Osteocyte (in vitro differentiated cells): ENCODE measurements at places on chromosomes 5 and 9. TPM values are rescaled to one million over a fixed set of nuclear protein-coding genes. Genes with fewer than 3 reads are reported as not detected.

- H3K4me3 ChIP-seq, result no peak overlapping the region
- H3K27ac ChIP-seq, result peak overlapping the region; percentile 82
- H3K27me3 ChIP-seq, result no peaks in the 10 kb centered on the region
- H3K4me1 ChIP-seq, result peaks cover 46% of the 10 kb centered on the region
- peaks cover 1% of the 10 kb centered on the region for H3K36me3 ChIP-seq
- DNase-seq, result no peak
Measured at GRCh38 chr9:129172816-129173215, 5.2 kb downstream of the IER5L start.

GRCh38 chr5:133113331-133114061 is 61.7 kb downstream of the HSPA4 start:
- peaks cover 9% of the 10 kb centered on the region for H3K4me1 ChIP-seq
- no peak overlapping the region for H3K4me3 ChIP-seq
- H3K27me3 ChIP-seq, result no peaks in the 10 kb centered on the region

DNA sequence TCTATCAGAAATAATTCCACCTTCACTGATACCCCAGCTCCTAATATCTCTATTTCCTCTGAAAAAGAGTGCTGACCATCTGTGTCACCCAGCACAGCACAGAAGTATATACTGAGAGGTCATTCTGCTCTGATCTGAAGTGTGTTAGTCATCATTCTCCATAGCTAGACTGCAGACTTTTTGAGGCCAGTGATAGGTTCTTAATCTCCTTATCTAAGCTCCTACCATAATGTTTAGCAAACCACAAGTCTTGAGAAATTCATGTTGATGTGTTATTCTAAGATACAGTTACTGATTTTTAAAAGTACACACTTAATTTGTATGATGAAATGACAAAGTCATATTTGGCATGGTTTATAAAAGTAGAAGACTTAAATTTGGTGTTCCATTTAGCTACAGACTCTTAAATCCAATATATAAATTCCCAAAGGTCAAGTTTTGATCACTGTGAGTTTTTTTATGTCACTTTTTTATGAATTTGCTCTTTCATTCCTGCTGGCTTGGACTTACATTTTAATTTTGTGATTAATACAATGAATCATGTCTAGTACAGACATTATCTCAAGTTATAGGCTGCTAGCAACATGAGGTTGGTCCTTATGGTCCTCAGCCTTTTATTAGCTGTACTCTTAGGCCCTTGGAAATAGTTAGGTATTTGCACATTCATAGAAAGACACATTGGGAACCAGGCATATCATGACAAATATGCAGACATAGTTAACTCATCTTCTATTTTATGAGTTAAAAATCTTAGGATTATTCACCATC is 380.8 kb downstream of the EBF1 start:
- no peak overlapping the region for H3K4me3 ChIP-seq
- H3K36me3 ChIP-seq, result peaks cover 30% of the 10 kb centered on the region
- H3K27me3 ChIP-seq, result no peaks in the 10 kb centered on the region
- H3K27ac ChIP-seq, result peak overlapping the region; percentile 80

DNA sequence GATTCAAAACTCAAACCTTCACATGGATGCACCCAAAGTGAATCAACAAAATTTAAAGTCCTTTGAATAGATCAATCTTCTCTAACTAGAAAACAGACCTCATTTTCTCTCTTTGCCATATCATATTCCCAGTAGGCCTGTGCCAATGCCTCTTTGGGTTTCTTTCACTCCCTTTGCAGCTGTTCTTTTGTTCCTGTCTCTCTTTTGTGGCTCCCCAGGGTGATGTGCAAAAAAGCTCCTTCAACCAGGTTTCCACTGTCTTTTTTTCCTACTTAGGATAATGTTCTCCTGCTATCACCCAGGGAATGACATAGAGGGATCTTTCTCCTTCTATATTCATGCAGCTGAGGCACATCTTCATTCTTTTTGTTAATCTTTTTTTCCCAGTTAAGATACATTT is 54.6 kb downstream of the MARCHF3 start:
- H3K36me3 ChIP-seq, result peaks cover 4% of the 10 kb centered on the region
- no peak for DNase-seq
- no peak overlapping the region for H3K4me3 ChIP-seq
- H3K27me3 ChIP-seq, result no peaks in the 10 kb centered on the region
- peaks cover 13% of the 10 kb centered on the region for H3K4me1 ChIP-seq
- no peak overlapping the region for H3K27ac ChIP-seq

GRCh38 chr5:136222580-136223235 is 29.7 kb upstream of the SMIM32 start:
- no peaks in the 10 kb centered on the region for H3K36me3 ChIP-seq
- H3K4me3 ChIP-seq, result no peak overlapping the region
- peaks cover 34% of the 10 kb centered on the region for H3K27me3 ChIP-seq
- DNase-seq, result no peak
- H3K27ac ChIP-seq, result no peak overlapping the region

GRCh38 chr9:131943351-131943841 is 136.3 kb downstream of the MED27 start:
- H3K4me1 ChIP-seq, result no peaks in the 10 kb centered on the region
- H3K4me3 ChIP-seq, result no peak overlapping the region
- no peak for DNase-seq
- peaks cover 6% of the 10 kb centered on the region for H3K36me3 ChIP-seq
- no peaks in the 10 kb centered on the region for H3K27me3 ChIP-seq
- H3K27ac ChIP-seq, result no peak overlapping the region

GRCh38 chr5:80686757-80687156 is 32.0 kb upstream of the DHFR start:
- peaks cover 21% of the 10 kb centered on the region for H3K36me3 ChIP-seq
- H3K4me3 ChIP-seq, result no peak overlapping the region

GRCh38 chr9:14593406-14593805 is 99.8 kb downstream of the ZDHHC21 start:
- peaks cover 34% of the 10 kb centered on the region for H3K36me3 ChIP-seq
- H3K4me1 ChIP-seq, result no peaks in the 10 kb centered on the region
- H3K27me3 ChIP-seq, result no peaks in the 10 kb centered on the region
- no peak overlapping the region for H3K27ac ChIP-seq
- H3K4me3 ChIP-seq, result no peak overlapping the region

DNA sequence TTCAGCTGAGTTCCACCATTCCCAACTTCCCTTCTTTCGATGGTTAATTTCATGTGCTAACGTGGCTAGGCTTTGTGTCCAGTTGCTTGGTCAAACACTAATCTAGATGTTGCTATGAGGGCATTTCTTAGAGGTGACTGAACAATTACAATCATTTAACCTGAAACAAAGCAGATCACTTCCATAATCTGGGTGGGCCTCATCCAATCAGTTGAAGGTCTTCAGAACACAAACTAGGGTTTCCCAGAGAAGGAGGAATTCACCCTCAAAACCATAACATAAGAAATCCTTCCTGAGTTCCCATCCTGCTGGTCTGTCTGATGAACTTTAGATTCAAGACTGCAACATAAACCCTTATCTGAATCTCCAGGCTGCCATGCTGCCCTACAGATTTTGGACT is 2381.7 kb downstream of the MAT2B start:
- no peaks in the 10 kb centered on the region for H3K27me3 ChIP-seq
- no peaks in the 10 kb centered on the region for H3K4me1 ChIP-seq
- no peak overlapping the region for H3K4me3 ChIP-seq
- no peak overlapping the region for H3K27ac ChIP-seq
- no peaks in the 10 kb centered on the region for H3K36me3 ChIP-seq

DNA sequence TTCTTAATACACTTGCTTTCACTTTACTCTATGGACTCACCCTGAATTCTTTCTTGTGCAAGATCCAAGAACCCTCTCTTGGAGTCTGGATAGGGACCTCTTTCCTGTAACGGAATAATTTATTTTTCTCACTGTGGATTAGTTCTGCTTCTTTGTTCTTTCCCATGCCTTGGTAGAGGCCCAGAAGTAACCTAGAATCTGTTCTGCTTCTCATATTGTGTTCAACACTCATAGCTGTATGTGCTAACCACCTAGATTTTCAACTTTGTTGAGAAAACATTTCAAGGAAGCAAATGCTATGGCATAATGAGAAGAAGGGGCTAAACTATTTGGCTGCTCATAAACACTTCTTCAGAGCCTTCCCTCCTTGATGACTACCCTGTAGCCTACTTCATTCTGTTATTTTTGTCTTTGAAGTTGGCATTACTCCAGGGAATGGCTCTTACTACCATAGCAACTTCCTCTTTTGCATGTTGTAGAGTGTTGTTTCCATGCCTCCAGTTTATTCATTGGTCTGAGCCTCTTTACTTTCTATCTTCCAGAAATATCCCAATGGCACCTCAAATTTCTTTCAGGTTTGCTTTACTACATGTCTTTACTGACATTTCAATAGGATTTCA is 74.3 kb downstream of the KIAA0825 start:
- H3K36me3 ChIP-seq, result peaks cover 13% of the 10 kb centered on the region
- H3K27ac ChIP-seq, result no peak overlapping the region
- H3K4me3 ChIP-seq, result no peak overlapping the region
- no peak for DNase-seq

- H3K27ac ChIP-seq, result no peak overlapping the region
- no peak for DNase-seq
- H3K36me3 ChIP-seq, result peaks cover 69% of the 10 kb centered on the region
- no peak overlapping the region for H3K4me3 ChIP-seq
Measured at GRCh38 chr5:175516933-175517823, 38.8 kb downstream of the SFXN1 start.

GRCh38 chr9:129489838-129490582 is 130.9 kb downstream of the C9orf50 start:
- H3K27me3 ChIP-seq, result no peaks in the 10 kb centered on the region
- H3K4me1 ChIP-seq, result peaks cover 79% of the 10 kb centered on the region
- peak overlapping the region; percentile 98 for H3K27ac ChIP-seq
- no peak for DNase-seq
- no peaks in the 10 kb centered on the region for H3K36me3 ChIP-seq
- peak overlapping the region; percentile 64 for H3K4me3 ChIP-seq

GRCh38 chr5:90093751-90094485 is 315.6 kb downstream of the CETN3 start:
- H3K27me3 ChIP-seq, result no peaks in the 10 kb centered on the region
- H3K36me3 ChIP-seq, result peaks cover 5% of the 10 kb centered on the region
- peak overlapping the region; percentile 69 for H3K27ac ChIP-seq

DNA sequence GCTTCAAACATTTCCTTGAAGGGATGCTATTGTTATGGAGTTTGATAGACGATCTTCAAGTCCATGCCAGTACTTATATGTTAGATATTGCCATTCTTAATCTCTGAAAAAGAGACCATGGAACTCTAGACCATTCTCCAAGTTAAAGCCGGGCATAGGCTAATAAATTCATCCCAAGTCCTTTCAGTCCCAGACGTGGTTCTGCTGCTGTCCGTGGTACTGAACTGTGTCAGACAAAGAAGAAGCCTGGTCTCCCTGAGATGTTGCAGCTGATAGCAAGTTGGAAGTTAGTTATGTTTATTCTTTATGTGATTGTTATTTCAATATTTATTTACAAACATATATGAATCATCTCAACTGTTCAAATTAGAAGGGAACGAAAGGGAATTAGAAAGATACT is 158.7 kb downstream of the NMUR2 start:
- no peak overlapping the region for H3K27ac ChIP-seq
- H3K27me3 ChIP-seq, result no peaks in the 10 kb centered on the region
- H3K36me3 ChIP-seq, result no peaks in the 10 kb centered on the region
- no peak overlapping the region for H3K4me3 ChIP-seq
- DNase-seq, result no peak
- no peaks in the 10 kb centered on the region for H3K4me1 ChIP-seq

DNA sequence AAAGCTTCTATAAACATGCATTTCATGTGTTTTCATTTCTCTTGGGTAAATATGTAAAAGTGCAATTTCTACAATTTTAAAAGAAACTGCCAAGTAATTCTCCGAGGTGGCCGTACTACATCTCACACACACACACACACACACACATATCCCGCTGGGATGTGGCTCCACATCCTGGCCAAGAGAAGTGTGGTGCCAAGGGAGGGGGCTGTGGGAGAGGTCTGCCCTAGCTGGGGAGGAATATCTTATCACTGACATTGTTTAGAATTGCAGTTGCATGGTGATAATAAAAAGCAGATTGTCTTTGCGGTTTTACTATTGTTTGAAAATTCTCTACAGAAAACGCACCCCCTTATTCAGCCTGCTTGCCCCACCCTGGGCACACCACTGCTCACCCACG is 558.4 kb downstream of the BNC2 start:
- no peak overlapping the region for H3K27ac ChIP-seq
- no peak for DNase-seq

DNA sequence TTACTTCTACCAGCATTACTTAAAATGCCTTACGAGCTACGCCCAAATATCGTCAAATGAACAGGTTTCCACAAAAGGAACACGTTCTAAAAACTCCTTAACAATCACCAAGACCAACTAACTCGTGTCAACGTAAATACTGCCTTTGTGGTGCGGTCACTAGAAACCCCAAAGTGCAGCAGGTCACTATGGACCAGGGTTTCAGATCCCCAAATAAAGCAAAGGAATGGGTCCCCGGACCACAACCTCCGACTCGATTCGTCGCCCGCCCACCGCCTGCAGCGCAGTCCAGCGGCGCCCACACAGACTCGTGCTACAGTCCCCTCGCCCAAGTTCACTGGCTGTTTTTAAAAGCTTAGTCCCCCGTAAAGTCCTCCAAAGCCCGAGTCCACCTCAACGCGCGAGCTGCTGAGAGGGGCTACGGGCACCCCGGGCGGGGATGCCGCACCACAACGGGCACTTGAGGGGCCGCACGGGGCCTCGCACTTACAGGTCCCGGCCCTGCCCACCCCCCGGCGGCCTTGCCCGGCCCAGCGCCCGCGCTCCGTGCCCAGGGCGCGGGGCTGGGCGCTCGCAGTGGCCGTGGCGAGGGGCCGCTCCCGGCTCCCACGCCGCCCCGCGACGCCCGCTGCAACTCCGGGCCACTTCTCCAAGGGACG is 1.1 kb downstream of the NFIB start:
- peak overlapping the region; percentile 91 for H3K4me3 ChIP-seq
- peak overlapping the region; percentile 97 for H3K27ac ChIP-seq
- no peaks in the 10 kb centered on the region for H3K27me3 ChIP-seq

DNA sequence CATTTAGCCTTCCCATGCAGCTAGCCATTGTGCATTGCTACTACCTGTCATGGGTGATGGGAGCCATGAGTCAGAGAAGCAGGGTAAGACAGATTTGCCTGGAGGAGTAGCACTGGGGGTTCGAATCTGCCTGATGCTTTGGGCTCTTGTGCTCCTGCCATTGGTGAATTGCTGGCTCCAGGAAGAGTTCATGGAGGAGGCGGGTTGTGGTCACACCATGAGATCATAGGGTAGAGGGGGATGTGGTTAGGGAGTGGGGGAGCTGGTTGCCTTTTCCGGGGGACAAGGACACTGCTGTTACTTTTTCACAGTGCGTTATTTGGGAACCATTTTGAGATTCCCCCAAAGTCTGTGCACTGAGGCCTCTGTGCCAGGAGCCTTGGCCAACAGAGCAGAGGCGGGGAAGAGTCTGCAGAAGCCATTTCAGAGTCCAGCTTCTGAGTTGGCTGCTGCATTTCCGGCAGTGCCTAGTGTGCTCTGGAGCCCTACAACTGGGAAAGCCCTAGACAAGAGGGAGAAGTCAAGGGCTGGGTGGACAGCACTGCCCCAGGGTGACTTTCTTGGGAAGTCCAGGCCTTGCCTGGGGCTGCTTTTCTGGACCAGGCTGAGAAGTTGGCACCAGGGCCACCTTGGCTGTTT is 6.2 kb downstream of the ANGPTL2 start:
- DNase-seq, result no peak
- no peaks in the 10 kb centered on the region for H3K27me3 ChIP-seq
- H3K36me3 ChIP-seq, result peaks cover 2% of the 10 kb centered on the region
- H3K27ac ChIP-seq, result no peak overlapping the region
- no peak overlapping the region for H3K4me3 ChIP-seq
- peaks cover 25% of the 10 kb centered on the region for H3K4me1 ChIP-seq

The GM2A gene
- total RNA-seq, result 28.2 and 30.2 TPM in 2 replicates

The IFNA2 gene
- total RNA-seq, result not detected in 2 replicates

The RORB gene
- total RNA-seq, result not detected in 2 replicates

The CCDC192 gene
- not detected in 2 replicates for total RNA-seq

The HK3 gene
- not detected in 2 replicates for total RNA-seq

The COL15A1 gene
- total RNA-seq, result 0.34 and 0.81 TPM in 2 replicates

The GPX3 gene
- total RNA-seq, result 1.1 and 1.3 TPM in 2 replicates

The YTHDC2 gene
- 21.7 and 22.7 TPM in 2 replicates for total RNA-seq

The PRDM9 gene
- total RNA-seq, result not detected in 2 replicates

The SLC6A19 gene
- total RNA-seq, result not detected in 2 replicates

The SHOC1 gene
- not detected in 2 replicates for total RNA-seq
